ENCODE measurements at places on chromosomes 6 and 20. TPM values are rescaled to one million over a fixed set of nuclear protein-coding genes. Genes with fewer than 3 reads are reported as not detected.

The HCK gene
- 0.08 TPM for total RNA-seq

The HCRTR2 gene
- not detected for total RNA-seq

The RAET1L gene
- total RNA-seq = 0.47 TPM

The CRISP2 gene
- not detected for total RNA-seq

The EYS gene
- total RNA-seq = 0.02 TPM

The ACTR5 gene
- 10.7 TPM for total RNA-seq

The TLDC2 gene
- total RNA-seq = not detected

The MDFI gene
- 0.74 TPM for total RNA-seq

The L3MBTL1 gene
- 0.81 TPM for total RNA-seq

The GPX6 gene
- not detected for total RNA-seq

The OR2B2 gene
- total RNA-seq = not detected

The PBOV1 gene
- not detected for total RNA-seq

The ASIP gene
- total RNA-seq = not detected

The SNAP91 gene
- 0.46 TPM for total RNA-seq

The MUC21 gene
- not detected for total RNA-seq

The MTFR2 gene
- total RNA-seq = 13.6 TPM

The BANF2 gene
- total RNA-seq = not detected

The AARS2 gene
- 6.4 TPM for total RNA-seq

The RIPOR3 gene
- total RNA-seq = 0.06 TPM

The HLA-DRB1 gene
- total RNA-seq = not detected

The DCDC2 gene
- total RNA-seq = 3.7 TPM

The RPS6KA2 gene
- total RNA-seq = 0.07 TPM

The PEX3 gene
- total RNA-seq = 11.3 TPM

The C6orf58 gene
- total RNA-seq = 0.33 TPM

The CLPSL2 gene
- 1.4 TPM for total RNA-seq

The FBXO30 gene
- total RNA-seq = 7.1 TPM

The FKBP5 gene
- 11.8 TPM for total RNA-seq
